ENCODE measurements at places on chromosomes 3 and 15.

DNA sequence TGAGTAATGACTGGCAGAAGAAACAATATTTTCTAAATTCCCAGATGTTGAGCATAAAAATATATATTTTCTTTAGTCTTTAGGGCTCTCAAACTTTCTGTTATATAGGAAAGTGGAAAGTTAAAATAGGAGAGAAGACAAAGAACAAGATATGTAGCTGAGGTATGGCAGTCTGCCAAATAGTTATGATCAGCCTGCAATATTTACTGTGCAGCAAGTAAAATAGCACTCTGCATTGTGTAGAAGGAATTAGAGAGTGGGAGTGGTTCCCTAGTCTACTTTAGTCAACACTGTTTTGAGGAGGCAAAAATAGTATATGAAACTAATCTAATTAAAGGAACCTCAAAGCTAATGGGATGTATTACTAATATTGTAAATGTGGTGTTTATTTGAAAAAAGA lies 978.1 kb upstream of the ALCAM start:
- DNase-seq, result no peak

GRCh38 chr3:128572644-128573105 lies 77.9 kb downstream of the RPN1 start:
- no peak for DNase-seq

DNA sequence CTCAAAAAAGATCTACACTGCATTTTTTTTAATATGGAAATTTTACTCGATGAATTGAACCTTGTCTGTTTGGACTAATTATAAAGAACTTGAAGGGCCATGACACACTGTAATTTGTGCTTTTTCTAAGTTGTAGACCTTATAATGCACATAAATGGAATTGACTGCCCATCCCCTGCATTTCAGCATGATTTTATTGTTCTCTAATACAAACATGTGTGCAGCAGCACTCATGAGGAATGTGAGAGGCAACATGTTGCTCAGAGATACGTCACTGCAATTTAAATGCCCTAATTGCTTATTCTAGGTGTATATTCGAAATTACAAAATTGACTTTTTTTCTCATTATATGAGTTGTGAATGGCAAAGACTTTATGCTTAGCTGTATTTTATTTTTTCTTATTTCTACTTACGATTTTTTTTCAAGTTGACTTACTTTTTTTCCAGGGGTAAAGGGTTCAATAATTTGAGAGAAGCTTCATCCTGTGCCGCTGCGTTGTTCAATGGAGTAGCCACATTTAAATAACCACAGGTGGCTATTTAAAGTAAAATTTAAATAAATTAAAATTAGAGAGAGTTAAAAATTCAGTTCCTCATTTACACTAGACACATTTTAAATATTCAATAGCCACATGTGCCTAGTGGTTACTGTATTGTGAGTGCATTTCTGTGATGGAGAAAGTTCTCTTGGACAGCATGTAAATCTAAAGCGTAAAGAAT lies 1346.4 kb downstream of the ROBO1 start:
- DNase-seq, result no peak

DNA sequence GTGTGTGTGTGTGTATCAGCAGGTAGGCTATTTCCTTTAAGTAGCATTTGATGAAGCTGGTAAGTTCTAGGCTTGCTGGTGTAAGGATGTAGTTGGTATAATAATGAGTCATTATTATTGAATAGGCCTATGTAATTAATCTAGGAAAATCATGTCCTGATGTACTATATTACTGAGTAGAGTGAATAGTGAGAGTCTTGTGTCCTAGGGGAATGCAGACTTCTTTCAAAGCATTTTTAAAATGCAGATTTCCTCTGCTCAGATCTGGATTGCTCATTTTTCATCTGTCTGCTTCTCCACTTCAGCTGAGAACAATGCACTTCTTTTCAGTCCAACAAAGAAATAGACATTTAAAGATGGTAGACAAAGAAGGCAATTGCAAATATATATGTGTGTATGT lies 434.2 kb upstream of the ONECUT1 start:
- DNase-seq, result no peak

DNA sequence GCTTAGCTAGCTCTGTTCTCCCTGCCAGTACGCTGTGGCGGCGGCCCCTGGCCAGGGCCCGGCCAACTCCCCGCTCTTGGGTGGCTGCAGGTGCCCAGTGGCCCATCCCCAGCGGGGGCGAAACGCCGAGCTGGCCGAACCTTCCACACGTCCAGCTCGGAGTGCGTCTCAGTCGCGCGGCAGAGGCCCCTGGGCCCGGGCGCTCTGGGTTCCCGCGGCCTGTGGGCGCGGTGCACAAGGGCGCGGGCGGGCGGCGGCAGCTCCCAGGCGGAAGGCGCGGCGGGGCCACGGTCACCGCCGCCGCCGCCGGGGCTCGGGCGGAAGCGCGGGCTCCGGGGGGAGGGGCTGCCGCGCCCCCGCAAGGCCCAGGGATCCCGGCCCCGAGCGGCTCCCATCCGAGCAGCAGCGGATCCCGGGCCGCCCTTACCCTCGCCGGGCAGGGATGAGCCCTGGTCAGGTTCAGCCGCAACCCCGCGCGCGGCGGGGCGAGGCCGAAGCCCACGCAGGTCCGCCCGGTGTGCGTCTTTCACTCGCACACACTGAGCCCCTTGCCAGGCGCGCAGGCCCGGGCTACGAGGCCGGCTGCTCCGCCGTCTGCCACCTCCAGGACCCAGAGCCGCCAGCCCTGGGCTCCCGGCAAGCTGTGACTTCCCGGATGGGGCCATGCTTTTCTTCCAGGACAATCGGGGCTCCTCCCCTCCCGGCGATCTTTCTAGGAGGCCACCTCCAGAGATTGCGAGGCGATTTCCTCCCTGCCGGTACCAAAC lies 54.2 kb downstream of the CCDC54 start:
- peak; percentile 60 for DNase-seq

GRCh38 chr15:74433592-74434262 lies at the start of gene SEMA7A:
Gene SEMA7A, minus strand, starts transcription at chr15:74433958. Its CDS starts 40 bp downstream, at chr15:74433918.
- peak; percentile 51 for DNase-seq

DNA sequence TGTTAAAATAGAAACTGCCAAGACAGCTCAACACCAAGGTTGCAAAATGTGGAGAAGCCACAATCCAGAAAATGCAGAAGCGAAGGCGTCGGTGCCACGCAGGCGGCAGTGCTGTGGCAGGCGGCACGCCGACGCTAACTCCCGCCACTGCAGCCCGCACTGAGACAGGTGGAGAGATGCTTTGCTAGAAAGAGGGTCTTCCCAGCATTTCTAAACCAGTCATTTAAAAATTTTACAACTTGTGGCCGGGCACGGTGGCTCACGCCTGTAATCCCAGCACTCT lies 23.2 kb downstream of the CYFIP1 start:
- no peak for DNase-seq

GRCh38 chr3:69370156-69370883 lies 15.6 kb downstream of the FRMD4B start:
- no peak for DNase-seq

- no peak for DNase-seq
Measured at GRCh38 chr3:130935761-130936492, 42.0 kb downstream of the ATP2C1 start.

- DNase-seq, result no peak
Measured at GRCh38 chr15:83973816-83974215, 261.8 kb upstream of the GOLGA6L4 start.

GRCh38 chr3:141647562-141647915 lies 90.6 kb upstream of the RNF7 start:
- DNase-seq, result no peak

DNA sequence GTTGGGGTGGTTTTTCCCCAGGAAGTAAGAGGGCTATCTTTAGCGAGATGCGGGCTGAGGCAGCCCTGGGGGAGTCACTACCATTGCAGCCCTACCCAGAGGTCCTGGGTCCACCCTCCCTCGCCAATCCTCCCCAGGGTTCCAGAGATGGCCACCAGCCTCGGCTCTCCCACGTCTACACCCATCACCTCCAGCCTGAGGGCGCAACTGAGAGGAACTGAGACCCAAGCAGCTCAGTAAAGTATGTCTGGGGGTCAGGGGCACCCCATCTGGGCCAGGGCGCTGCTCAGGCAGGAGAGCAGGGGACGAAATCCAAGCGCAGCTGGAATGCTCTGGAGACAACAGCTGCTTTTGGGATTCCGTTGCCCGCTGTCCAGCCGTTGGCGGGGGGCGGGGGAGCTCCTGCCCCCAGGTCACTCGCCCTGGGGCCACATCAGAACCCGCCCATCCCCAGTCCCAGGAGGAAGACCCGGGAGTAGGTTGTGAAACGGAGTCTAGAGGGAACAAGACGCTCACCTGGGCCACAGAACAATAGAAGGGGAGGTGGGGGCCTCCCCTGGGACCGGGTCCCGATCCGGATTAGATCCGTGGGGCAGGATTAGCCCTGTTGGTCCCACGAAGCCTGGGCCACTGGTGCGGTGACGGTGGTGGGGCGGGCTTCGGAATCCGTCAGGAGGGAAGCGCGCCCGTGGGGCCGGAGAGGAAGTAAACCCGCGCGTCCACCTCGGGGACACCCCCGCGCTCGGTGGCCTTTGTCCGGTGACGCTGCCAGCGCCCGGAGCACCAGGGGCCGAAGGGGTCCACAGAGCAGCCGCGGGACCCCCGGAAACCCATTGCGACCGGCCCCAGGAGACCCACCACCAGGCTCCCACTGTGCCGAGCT lies 1.4 kb upstream of the NDUFAF3 start:
- DNase-seq, result no peak

- no peak for DNase-seq
Measured at GRCh38 chr15:48440084-48440483, 108.9 kb downstream of the DUT start.

Data from NCI-H1930 (cell line).